NCI-H1048 (cell line): ENCODE measurements at places on chromosomes 1 and 21.

- DNase-seq, result no peak
These were observed 64.4 kb upstream of the RPL11 start for GRCh38 chr1:23627069-23627735.

DNA sequence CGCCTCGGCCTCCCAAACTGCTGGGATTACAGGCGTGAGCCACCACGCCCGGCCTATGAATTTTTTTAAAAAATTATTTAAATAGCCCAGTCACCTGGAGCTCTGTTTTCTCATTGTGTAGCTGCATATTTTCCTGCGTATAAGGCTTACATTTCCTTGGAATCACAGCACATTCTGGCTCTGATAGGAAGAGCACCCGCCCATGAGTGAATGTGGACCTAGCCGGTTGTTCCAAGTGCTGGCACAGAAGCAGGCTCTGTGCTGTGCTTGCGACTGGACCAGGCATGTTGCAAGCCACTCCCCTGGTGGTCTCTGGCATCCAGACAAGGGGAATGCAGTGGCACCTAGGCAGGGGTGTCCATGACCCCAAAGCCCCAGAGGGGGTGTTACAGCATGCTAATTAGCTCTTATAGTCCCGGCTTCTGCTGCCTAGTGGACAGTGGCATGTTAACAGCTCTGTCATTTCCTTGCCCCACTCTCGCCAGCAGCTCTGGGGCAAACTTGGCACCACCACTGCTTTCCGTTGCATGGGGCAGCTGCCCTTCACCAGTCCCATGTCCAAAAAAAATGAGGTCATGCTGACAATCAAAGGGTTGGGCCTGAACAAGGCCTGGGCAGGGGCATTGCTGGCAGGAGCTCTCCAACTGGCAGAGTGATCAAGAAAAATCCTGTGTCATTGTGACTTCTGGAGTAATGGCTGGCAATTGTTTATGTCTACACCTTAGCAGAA is 5.2 kb upstream of the VTCN1 start:
- DNase-seq, result no peak

DNA sequence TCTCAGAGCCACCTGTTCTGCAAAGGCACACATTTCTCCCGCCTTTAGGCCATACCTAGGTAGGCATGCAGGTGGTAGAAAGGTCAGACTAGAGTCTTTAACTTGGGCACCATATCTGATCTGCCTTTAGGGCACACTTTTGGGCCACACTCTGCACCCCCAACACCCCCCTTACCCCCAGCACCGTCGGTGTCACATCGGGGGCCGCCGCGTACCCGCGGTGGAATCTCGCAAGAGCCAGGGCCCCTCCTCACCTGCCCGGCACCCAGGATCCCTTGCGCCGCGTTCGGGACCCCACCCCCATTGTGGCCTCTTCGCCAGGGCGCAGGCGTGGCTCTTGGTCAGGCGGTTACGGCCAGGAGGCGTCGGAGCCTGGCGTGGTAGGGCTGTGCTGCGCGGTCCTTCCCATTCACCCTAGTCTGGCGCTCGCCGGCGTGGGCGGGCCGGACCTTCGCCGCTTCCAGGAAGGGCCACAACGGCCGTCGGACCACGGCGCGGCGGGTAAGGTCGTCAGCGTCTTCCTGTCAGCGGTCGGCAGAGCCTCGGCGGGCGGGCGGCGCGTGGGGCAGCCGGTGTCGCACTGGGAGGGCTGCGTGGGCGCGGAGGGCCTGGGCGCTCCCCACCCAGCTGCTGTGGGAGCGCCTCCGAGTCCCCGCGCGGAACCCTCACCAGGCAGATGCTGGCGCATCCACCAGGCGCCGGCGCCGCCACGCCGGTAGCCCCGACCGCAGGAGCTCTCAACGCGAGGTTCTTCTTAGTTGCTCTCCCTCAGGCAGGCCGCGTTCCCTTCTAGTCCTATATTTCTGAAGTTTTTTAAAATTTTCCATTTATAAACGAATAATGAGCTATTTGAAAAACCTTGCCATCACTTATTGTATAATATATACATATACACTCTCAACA is at the start of gene DNAH14:
TSS of gene DNAH14 (plus strand) at position 341 of the 903 bp plus-strand sequence. CDS start 23,028 bp downstream, outside the sequence.
- peak; percentile 69 for DNase-seq

GRCh38 chr1:198667186-198667585 is 28.3 kb downstream of the PTPRC start:
- DNase-seq, result no peak

DNA sequence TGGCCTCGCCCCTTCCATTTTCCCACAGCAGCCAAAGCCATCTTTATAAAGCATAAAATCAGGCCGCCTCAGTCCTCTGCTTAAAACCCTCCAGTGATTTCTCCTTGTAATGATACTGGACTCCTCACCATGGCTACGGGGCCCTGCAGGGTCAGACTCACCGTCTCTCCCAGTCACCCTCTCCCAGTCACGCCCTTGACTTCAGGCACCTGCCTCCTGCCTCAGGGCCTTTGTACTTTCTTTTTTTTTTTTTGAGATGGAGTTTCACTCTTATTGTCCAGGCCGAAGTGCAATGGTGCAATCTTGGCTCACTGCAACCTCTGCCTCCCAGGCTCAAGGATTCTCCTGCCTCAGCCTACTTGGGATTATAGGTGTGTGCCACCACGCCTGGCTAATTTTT is 47.8 kb downstream of the PIK3CD start:
- no peak for DNase-seq

DNA sequence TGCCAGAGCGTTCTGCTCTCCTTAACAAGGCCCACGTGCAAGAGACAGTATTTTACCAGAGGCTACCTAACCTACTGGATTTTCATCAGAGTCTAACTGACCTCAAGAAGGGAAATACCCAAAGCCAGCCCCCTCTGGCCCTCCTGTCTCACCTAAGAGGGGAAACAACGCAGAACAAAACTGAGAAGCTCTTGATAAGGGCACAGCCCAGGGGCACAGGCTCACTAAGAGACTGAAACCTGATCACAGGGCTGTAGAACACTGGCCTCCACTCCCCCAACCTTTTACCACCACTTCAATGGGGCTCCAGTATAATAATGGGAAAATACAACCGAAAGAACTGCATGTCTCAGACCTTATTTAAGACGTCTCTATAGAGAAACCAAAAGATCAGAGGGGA is 449.5 kb upstream of the CAMK1G start:
- DNase-seq, result no peak

DNA sequence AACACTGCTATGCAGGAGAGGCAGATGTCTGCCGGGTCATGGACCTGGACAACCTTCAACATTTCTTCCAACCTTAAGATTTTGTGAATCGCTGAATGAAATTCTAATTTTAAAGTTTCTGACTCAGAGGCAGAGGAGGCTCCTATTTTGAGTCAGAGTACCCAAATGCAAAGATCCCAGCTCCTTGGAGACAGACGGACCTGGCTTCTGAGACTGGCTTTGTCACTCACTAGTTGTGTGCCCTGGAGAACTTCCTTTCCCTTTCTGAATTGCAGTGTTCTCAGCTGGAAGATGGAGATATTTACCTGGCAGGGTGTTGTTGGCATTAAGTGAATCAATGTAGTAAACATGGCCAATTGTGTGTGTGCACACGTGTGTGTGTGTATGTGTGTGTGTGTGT is 51.9 kb downstream of the IER5 start:
- DNase-seq, result no peak

DNA sequence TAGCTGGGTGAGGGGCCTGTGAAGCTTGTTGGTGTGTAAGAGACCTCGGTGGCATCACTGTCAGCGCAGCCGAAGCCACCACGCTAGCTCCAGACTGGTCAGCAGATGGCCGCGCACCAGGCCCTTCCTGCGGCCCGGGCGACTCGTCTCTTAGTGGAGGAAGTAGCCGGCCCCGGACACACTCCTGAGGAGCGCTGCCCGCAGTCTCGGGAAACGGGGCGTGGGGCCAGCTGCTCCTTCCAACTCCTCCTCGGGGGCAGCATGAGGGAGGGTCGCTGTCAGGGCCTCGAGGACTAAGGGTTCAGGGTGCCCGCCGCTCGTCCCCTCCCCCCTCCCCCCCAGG is 20.4 kb downstream of the H3-3A start:
- DNase-seq, result no peak

DNA sequence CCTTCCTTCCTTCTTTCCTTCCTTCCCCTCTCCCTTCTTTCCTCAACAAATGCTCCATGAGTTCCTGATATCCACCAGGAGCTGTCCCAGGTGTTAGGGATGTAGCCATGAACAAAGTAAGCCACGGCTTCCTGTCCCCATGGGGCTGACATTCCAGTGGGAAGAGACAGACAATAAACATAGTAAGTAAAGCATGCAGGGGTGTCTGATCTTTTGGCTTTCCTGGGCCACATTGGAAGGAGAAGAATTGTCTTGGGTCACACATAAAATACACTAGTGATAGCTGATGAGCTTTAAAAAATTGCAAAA is 81.5 kb upstream of the ZBTB40 start:
- DNase-seq, result no peak

- no peak for DNase-seq
These were observed 259.8 kb downstream of the LMO4 start for GRCh38 chr1:87588495-87588894.

DNA sequence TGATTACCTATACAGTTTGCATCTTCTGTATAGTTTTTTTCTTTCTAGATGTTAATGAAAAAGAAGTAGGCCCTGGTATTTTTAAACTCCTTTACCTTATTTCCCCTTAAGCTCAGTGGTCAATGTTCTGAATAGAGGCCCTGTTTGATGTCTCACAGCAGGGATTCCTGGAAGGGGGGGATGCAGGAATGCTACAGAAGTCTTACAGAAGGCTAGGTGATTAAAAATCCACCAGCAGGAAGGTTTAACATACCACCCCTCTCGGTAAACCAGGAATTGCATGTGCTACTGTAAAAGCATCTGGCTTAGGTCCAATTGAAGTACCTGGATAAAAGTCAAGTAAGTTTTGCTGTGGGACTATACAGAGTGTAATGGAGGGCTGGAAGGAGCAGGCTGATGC is 78.3 kb downstream of the NOS1AP start:
- no peak for DNase-seq

DNA sequence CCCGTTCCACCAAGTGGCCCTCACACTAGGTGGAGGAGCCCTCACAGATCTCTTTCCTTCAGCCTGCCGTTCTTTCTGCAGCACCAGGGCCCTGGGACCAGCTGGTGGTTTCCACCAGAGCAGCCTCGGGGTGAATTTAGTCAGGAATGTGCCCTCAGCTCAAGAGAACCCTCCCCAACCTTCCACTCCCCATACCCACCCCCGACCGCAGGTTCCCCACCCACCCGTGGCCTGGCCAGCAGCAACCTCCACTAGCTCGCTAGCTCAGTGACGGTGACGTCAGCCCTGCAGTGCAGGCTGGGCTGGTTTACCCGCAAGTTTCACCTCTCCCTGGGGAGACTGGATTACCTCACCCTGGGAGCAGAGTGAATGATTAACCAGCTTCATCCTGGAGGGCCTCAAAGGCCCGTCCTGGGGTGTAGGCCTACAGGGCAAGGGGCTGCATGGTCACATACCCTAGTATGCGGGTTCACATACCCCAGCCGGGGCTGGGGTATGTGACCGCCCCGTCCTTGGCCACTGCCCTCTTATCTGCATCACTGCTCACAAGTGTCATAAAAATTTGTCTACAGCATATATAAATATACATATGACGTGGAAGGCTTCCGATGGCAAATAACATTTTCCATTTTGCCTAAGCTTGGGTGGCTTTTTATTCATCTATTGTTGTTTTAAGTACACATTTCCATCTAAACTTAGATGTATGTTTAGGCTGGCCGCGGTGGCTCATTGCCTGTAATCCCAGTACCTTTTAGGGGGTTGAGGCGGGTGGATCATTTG is 24.5 kb downstream of the ELF3 start:
- DNase-seq, result no peak

GRCh38 chr1:152001631-152002584 is 8.2 kb upstream of the S100A10 start:
- peak; percentile 42 for DNase-seq

DNA sequence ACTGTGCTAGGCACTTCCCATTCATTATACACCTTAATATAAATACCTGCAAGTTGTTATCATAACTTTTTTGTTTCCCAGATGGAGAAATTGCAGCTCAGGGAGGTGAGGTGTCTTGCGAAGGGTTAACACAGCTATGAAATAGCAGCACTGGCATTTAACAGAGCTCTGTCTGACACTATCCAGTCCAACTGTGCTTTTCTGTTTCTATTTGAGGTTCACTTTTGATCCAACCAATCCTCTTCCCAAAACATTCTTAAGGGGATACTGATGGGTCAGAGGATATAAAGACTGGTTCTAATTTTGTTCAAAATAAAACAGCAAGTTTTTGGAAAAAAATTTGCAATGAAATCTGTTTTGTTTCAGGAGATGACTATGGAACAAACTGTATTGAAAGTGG is 46.5 kb upstream of the C8B start:
- no peak for DNase-seq

DNA sequence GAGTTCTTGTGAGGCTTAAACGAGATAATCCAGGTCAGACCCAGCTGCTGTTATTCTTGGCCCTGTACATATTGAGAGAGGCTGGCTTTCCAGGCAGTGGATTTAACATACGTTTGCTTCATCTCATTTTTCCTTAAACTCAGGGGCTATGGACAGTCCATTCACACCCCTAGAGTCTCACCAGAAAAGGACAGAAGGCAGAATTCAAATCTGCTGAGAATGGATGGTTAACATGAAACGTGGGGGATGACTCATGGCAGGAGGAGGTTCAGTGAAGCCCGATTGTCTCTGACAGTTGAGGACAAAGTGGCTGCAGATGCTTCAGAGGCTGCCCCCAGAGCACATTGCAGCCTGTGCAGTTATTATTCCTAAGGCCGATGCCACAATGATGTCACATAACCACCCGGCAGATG is 39.5 kb downstream of the TGFB2 start:
- no peak for DNase-seq
